ENCODE measurements at places on chromosomes 7 and 10.
A peak's percentile ranks its signal among the peaks of the same experiment; 100 is the strongest.

- no peak for DNase-seq
Measured at GRCh38 chr10:71743089-71743838, 23.7 kb upstream of the C10orf105 start.

- no peak for DNase-seq
Measured at GRCh38 chr7:32803406-32804141, 88.0 kb downstream of the KBTBD2 start.

GRCh38 chr10:82814635-82815034 is 939.6 kb downstream of the NRG3 start:
- DNase-seq, result no peak

- DNase-seq, result peak; percentile 4
Measured at GRCh38 chr7:43639858-43640491, 57.1 kb downstream of the STK17A start.

DNA sequence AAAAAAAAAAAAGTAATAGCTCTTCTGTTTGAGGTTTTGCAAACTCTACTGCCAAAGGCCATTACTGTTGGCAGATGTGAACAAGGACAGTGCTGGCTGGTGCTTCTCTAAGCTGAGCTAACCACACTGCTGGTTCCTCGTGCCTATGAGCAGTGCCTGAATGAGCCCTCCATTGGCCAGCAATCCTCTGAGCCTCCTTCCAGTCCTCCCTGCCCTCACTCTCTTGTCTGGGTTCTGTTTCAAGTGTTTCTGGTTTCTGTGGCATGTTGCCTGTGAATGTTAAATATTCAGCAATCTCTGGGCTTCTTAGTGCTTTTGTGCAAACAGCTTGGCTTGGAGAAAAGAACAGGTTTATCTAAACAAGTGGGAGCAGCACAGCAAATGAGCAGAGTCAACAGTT is 161.3 kb upstream of the AUTS2 start:
- DNase-seq, result no peak

- DNase-seq, result no peak
Measured at GRCh38 chr10:66215920-66216319, 709.9 kb upstream of the LRRTM3 start.

- DNase-seq, result no peak
Measured at GRCh38 chr7:122577449-122578003, 121.4 kb downstream of the RNF133 start.

- DNase-seq, result no peak
Measured at GRCh38 chr10:30647089-30647488, 17.5 kb upstream of the LYZL2 start.

DNA sequence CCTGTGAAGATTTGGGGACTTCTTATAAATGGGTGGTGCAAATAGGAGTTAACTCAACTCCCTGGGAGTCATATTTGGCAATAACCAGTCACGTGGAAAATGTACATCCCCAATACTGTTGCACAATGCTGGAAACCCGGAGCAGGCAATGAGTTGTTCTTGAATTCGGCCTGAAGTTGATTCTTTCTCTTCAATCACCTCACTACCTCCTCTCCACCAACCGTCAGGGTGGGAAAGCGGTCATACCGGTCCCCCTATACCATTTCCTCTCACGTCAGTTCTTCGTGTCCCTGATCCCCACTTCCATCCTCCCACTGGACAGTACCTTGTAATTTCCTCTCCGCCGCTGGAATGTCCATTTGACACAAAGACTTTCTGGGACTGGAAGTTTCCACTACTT is 2.8 kb downstream of the GIMAP5 start:
- no peak for DNase-seq

GRCh38 chr7:44547536-44548231 is 6.6 kb upstream of the NPC1L1 start:
- no peak for DNase-seq

GRCh38 chr7:23418046-23418445 is 52.2 kb downstream of the IGF2BP3 start:
- no peak for DNase-seq

All from NCI-H187 (cell line).